ENCODE measurements at places on chromosomes 12 and 14.

- no peak for DNase-seq
These were observed 15.8 kb downstream of the NID2 start for GRCh38 chr14:52053044-52053443.

- DNase-seq = no peak
These were observed 454.0 kb upstream of the TBX3 start for GRCh38 chr12:115137812-115138521.

DNA sequence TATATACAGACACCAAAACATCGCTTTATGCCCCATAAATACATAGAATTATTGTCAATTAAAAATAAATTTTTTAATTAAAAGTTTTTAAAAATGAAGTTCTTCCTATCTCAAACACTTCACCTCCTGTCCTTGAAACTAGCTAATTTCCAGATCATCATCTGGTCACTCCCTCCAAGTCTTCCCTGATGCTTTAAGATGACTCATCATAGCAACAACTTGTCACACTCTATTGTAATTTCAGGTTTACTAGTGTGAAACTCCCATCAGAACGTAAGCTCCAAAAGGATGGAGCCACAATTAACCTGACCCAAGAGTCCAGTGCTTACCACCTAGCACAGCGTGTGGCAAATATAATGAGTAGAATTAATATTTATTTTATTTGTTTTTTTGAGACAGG lies 16.3 kb downstream of the GXYLT1 start:
- no peak for DNase-seq

DNA sequence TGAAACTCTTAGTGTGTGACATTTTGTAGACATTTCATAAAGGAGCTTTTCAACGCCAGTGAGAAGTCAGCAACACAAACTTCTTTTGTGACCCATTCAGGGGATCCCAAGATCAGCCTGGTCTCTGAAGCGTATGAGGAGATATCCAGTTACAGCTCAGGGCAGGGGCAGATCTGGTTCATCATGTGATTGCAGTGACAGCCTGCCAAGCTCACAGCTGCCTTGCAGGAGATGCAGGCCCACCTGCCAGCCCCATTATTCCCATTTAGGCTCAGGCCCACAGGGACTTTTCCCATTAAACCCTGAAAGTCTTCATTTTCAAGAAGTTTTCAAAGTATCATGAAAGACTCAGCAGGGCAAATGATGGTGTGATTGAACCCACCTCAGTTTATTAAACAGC lies 38.3 kb downstream of the SRGAP1 start:
- DNase-seq = no peak

GRCh38 chr12:71780237-71780822 lies 25.7 kb downstream of the RAB21 start:
- peak; percentile 35 for DNase-seq

DNA sequence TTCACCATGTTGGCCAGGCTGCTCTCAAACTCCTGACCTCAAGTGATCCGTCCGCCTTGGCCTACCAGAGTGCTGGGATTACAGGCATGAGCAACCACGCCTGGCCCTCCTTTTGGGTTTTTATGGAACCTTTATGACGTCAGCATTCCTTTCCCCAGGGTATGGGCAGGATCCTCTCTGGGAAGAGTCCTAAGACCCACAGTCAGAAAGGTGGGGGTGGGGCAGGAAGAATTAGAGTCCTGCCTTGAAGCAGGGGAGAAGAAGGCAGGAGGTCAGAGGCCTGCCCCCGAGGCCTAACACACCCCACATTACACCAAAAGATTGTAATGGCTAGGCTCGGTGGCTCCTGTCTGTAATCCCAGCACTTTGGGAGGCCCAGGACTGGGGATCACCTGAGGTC lies 30.8 kb upstream of the CDK17 start:
- no peak for DNase-seq

- DNase-seq = peak; percentile 77
These were observed 1059.8 kb downstream of the TMEM121 start for GRCh38 chr14:106586098-106586704.

GRCh38 chr12:59005193-59005955 lies 85.1 kb upstream of the LRIG3 start:
- no peak for DNase-seq

DNA sequence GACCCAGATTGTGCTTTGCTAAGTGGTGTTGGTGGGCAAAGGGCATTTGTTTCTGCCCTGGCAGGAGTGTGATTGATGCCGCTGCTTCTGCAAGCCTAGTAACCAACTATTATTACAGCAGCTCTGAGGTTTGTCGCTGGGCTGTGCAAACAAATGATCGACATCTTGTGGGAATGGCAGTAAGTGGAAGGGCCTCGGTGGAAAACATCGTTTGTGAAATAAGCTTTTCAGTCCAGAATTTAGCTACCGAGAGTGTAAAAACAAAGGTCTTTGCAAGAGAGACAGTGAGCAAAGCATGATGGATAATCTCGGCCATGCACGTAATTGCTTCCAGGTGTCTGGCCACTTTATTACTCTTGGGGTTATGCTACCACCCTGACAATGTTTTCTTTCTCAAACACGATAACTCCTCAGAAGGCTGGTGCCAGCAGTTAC lies 397.7 kb upstream of the PRICKLE1 start:
- no peak for DNase-seq

DNA sequence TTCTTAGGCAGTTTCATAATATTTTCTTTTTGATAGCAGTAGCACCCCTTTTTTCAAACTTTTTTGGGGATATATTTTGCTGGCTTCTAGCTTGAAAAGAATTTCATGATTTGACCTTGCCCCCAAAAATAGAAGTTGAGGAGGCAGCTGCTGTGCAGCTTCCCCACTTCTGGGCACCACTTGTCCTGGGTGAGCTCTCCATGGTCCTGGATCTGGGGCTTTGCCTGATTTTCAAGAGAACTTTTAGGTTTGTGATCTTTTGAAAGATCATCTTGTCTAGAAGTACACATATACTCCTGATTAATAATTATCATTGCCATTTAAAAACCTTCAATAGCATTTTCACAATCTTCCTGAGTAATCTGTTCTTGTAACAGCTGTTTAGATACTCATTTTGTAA lies 271.6 kb downstream of the NPAS3 start:
- DNase-seq = no peak

GRCh38 chr12:69204191-69204590 lies 35.2 kb upstream of the CPSF6 start:
- DNase-seq = no peak

GRCh38 chr14:67269298-67270060 lies 28.2 kb downstream of the PALS1 start:
- DNase-seq = no peak

DNA sequence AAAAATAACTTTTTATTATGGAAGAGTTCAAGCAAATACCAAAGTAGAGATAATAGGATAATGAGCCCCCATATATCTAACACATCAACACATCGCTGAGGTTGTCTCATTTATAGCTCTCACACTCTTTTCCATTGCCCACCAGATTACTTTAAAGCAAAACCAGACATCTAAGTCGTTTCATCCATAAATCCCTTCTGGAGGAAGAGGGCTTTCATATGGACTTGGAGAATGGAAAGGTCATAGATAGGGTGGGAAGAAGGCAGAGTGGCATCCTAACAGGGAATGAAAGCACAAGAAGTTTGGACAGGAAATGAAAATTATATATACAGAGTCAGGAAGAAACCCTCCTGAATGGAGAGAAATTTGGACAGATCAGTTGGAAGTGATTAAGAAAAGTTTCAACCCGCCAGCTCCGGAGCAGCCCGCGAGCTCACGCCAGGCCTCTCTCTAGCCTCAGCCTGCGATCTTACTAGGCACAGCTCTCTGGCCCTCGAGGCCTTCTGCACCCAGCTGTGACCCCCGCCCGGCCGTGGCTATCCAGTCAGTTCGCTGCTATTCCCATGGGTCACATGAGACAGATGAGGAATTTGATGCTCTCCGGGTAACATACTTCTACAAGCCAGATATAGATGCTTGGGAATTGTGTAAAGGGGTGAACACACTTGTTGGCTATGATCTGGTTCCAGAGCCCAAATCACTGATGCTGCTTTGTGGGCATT lies 48.4 kb upstream of the NID2 start:
- DNase-seq = no peak

DNA sequence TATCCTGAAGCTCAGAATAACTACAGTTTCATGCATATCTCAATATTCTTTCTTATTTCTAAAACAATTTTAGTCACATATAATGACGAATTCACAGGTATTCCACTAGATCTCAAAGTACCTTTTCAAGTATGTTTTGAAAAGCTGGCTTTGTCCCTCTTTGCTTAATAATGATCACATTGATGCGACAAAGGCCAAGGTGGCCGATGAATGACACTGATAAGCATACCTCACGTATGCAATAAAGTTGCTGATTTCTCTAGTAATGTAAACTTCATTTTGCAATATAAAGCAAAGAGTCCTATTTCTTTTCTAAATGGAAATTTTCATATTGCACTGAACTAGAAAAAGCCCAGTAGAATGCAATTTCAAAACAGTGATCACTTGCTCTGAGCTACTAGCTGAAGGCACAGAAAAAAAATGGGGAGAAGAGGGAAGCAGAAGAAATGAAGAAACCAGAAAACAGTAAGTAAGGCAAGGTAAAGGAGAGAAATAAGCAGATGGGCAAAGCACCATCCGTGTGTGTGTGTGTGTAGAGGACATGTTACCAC lies 29.3 kb downstream of the FGD6 start:
- DNase-seq = no peak

DNA sequence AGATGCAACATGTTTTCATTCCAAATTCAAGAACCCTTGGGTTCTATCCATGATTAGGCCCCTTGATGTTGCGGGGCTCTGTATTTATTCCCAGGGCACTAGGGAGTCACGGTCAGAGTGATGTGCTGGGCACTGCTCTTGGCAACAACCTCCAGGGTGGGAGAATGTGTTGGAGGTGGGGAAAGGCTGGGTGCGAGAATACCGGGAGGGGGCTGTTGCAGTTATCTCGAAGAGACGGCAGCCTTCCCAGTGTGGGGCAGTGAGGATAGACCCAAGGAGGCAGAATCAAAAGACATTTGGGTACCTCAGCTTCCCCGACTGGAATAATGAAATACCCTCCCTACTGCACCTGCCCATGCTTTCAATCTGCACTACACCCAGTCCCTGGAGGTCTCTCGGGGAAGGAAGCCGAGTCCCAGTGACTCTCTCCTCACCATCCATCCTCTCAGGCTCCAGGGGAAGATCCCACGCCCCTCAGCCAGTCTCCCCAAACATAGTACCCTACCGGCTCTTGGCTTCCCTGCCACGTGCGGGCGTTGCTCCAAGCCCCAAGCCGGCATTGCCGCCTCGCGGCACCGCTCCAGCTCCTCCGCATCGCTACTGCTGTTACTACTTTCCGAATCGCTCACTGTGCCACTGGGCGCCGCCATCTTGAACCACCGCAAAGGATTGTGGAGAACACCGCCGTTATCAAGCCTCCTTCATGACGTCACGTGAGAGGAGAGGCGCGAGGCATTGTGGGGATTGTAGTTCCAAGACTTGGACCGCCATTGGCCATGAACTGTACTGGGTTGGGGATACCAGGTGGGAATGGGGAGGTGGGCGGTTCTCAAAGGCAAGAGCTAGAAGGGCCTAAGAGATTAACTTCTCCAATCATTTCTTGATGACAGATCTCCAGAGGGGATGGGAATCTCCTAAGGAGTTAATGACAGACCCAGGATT lies at the start of gene C12orf43:
TSS of gene C12orf43 (minus strand) at position 663 of the 942 bp plus-strand sequence. CDS start at position 650, 13 bp downstream.
- peak; percentile 91 for DNase-seq

DNA sequence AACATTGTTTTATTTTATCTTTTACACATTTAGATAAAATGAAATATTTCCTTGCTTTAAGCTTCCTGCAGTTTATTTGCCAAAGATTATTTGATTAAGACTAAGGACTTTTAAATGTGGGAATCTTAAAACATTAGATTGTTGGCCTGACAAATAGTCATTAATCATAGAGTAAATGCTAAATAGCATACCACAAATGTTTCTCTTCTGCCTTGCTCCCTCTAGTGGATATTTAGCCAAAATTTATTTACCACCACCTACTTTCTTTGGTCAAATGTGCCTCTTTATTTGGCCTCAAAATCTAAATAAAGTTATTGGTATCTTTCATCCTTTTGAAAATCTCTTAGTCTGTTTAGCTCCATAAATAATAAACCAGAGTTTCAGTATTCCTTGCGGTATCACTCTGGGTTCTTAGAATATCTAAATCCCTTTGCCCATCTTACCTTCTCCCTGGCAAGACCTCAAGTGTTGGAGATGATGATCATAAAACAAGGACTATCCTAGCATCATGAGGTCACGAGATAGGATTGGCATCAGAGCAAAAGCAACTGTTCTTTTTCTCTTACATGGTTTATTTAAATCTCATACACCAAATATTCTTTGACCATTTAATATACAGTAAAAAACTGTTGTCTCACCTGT lies 150.6 kb upstream of the AEBP2 start:
- no peak for DNase-seq

DNA sequence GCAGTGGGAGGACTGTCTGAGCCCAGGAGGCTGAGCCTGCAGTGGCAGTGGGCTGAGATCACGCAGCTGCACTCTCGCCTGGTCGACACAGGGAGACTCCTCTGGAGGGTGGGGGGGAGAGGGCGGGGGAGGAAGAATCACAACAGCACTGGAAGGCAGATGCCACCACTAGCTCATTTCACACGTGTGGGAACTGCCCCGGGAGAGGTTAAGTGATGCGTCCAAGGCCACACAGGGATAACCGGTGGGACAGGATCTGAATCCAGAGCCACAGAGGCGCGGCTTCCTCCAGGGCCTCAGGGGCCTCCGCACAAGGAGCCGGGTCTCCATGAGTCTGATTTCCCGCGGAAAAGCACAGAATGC lies 20.8 kb downstream of the STX2 start:
- DNase-seq = no peak

DNA sequence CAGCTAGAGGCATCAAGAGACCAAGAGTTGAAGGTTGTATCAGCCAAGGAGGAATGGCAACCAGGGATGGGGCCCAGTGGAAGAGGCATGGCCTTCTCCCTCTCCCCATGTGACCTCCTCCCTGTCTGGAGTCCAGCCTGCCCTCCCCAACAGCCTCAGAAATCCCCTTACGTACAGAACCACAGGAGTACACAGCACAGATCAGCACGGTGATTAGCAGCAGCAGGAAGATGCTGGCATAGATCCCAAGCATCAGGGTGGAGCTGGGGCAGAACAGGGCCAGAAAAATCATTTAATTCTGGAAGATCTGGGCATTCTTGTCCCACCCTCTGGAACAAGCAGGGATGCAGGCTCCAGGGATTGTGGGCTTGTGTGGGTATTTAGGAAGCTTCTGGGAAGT lies 14.4 kb downstream of the ADCY6 start:
- DNase-seq = no peak

GRCh38 chr12:127178463-127178862 lies 1088.5 kb upstream of the TMEM132C start:
- no peak for DNase-seq

- no peak for DNase-seq
These were observed 25.6 kb downstream of the ELK3 start for GRCh38 chr12:96219700-96220206.

DNA sequence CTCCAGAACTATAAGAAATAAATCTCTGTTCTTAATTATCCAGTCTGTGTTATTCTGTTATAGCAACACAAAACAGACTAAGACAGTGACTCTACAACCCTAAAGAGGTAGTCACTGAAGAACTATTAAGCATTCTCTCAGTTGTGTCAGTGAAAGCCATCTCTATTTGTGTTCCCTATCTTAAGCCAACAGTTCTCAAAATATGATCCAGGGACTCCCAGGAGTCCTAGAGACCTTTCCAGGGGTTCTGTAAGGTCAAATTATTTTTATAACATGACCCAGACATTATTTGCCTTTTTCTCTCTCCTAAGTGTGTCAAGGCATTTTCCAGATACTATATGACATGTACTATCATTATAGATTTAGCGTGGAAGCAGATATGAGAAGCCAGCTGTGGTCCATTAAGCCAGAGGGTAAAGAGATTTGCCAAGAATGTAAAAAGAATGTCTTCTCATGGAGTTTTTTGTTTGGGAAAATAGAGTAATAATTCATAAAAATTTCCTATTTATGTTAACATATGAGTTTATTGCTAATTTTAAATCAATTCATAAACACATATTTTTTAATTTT lies 315.8 kb downstream of the RGS6 start:
- DNase-seq = no peak
